ENCODE measurements at places on chromosomes 13 and 19. TPM values are rescaled to one million over a fixed set of nuclear protein-coding genes. Genes with fewer than 3 reads are reported as not detected.

GRCh38 chr19:39864118-39864517, 17.9 kb upstream of the FBL start:
- no peak overlapping the region for H3K27ac ChIP-seq
- no peaks in the 10 kb centered on the region for H3K27me3 ChIP-seq
- DNase-seq, result no peak
- no peaks in the 10 kb centered on the region for H3K4me1 ChIP-seq
- no peak overlapping the region for H3K4me3 ChIP-seq
- no peaks in the 10 kb centered on the region for H3K36me3 ChIP-seq

- DNase-seq, result peak; percentile 88
- H3K4me1 ChIP-seq, result peaks cover 24% of the 10 kb centered on the region
Observed at GRCh38 chr13:30142486-30143211, 164.7 kb downstream of the KATNAL1 start.

DNA sequence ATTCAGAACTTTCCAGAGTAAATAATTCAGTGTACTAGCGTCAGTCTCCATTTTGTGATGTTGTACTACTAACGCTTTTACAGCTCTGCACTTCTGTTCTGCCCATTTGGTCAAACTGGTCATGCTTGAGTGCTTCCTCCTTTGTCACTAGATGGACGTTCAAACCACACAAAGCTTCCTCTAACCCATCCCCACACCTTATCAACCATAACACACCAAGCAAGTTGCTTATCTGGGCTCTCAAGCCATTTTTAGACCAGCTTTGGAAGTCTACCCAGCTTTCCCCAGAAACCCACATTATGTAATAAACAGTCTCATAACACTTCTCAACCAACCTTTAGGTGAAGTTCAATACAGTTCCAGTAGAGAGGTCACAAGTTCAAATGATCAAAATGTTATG, 2.3 kb upstream of the ZNF347 start:
- H3K4me3 ChIP-seq, result no peak overlapping the region
- no peak for DNase-seq
- peaks cover 21% of the 10 kb centered on the region for H3K4me1 ChIP-seq
- no peaks in the 10 kb centered on the region for H3K27me3 ChIP-seq
- H3K36me3 ChIP-seq, result peaks cover 9% of the 10 kb centered on the region

DNA sequence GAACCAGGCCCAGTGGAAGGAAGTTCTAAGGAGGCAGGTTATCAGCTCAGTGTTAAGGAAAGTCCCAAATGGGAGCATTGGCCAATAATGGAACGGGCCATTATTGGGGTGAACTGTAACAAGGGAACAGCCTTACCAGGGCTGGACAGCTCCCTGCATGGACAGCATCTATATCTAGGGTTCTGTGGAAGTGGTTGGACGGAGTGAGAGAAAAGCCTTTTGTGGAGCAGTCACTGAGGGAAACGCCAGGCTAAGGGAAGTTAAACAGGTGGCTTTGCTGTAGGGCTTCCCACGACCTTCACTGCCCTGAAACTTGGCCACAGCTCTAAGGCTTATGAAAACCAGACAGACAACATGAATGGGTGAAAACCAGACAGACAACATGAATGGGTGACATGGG, 17.0 kb downstream of the POU2F2 start:
- no peak for DNase-seq
- H3K4me1 ChIP-seq, result no peaks in the 10 kb centered on the region
- H3K36me3 ChIP-seq, result no peaks in the 10 kb centered on the region
- no peaks in the 10 kb centered on the region for H3K27me3 ChIP-seq
- no peak overlapping the region for H3K4me3 ChIP-seq
- H3K27ac ChIP-seq, result no peak overlapping the region

ANO8 gene
- 10.5 TPM for total RNA-seq

CD177 gene
- not detected for total RNA-seq

DNAAF3 gene
- not detected for total RNA-seq

COQ8B gene
- total RNA-seq, result 35.9 TPM

OR7D2 gene
- not detected for total RNA-seq

All from sigmoid colon (tissue), 7 donors.